ENCODE measurements at places on chromosomes 16 and 17.

- no peak for DNase-seq
Measured at GRCh38 chr17:40903129-40903847, 18.2 kb upstream of the KRT20 start.

DNA sequence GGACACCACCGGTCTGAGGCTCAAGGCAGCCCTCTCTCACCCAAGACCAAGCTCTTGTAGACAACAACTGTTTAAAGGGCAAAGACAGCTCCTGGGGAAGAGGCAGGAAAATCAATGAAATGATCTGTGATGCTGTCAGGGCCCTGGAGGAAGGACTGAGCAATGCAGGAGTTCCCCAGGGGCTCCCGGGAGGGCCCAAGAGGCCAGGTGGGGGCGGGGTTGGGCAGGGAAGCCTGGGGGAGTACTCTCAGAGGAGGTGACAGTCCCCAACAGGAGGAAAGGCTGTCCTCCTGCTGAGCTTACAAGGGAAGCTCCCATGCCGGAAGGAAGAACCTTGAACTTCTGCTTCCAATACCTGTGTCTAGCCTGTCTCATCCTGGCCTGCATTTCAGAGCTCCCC lies 8.3 kb upstream of the NOS2 start:
- DNase-seq: peak; percentile 14

- DNase-seq: peak; percentile 95
Measured at GRCh38 chr16:86554917-86555703, at the start of gene MTHFSD. MTHFSD (minus strand) TSS chr16:86555235; CDS start chr16:86555184, 51 bp downstream.

- DNase-seq: no peak
Measured at GRCh38 chr17:50064253-50065001, 8.5 kb downstream of the ITGA3 start.

GRCh38 chr16:80314042-80314441 lies 226.8 kb upstream of the DYNLRB2 start:
- no peak for DNase-seq

DNA sequence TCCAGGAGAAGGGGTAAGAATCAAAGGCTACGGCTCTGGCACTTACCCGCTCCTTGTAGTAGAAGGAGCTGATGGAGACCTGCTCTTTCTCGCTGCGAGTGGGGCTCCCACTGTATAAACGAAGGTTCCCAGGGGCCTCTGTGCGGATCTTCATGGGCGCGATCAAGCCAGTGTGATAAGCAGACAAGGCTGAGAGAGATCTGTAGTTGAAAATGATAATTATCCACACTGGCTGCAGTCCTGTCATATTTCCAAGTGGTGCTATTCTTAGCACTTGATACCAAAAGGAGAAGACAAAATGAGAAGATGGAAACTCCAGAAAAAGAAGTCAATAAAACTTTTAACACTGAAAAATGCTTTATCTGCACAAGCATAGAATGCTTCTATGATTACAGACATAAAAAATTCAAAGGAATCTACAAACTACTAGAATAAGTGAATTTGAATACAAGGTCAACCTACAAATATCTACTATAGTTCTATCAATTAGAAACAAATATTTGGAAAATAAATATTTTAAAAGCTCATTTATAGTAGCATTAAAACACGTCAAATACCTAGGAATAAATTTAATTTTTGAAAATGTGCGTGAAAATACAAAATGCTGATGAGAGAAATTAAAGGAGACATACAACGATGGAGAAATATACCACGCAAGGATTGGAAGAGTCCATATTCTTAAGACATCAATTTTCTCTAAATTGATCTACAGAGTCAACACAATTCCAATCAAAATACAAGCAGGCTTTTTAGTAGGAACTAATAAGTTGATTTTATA lies 80.8 kb downstream of the WDR59 start:
- no peak for DNase-seq

DNA sequence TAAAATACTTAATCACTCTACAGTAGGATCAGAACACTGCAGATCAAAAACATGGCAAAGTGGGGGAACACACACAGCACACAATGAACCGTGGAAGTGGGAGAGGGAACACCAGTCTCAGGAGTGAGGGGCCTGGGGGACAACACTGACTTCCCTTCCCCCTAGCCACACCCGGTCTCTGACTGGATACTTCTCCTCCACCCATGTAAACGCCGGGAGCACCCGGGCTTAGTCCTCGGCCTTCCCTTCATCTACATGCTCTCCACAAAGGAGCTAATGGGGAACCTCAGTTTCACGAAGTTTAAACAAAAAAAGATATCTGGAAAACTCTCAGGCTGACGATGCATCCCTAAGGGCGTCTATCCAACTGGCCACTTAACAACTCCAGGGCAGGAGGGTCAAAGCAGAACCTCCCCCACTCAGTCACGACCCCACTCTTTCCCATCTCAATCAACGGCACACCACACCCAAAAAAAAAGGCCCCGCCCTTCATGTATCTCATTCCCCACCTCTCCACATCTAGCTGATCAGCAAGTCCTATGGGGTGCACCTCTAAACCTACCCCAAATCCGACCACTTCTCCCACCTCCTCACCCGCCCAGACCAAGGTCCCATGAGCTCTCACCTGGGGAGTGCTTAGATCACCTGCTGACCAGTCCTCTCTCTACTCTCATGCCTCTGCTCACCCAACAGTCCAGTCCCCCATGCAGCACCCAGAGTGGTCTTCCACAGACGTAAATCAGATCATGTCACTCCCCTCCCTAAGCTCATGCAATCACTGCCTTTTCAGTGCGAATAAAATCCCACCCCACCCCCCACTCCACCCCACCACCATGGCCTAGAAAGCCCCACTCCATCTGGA lies 7.4 kb downstream of the ZDHHC7 start:
- no peak for DNase-seq

DNA sequence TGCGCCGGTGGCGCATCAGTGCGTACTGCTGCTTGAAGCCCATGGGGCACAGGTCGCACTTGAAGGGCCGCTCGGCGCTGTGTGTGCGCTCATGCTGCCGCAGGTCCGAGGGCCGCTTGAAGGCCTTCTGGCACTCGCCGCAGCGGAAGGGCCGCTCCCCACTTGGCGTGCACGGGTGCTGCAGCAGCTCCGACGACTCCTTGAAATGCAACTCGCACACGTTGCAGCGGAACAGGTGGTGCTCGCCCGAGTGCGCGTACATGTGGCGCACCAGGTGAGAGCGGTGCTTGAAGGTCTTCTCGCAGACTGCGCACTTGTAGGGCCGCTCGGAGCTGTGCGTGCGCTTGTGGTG lies 3.3 kb downstream of the ZNF319 start:
- DNase-seq: no peak

GRCh38 chr16:764184-764750 lies 3.7 kb downstream of the MSLN start:
- DNase-seq: no peak

DNA sequence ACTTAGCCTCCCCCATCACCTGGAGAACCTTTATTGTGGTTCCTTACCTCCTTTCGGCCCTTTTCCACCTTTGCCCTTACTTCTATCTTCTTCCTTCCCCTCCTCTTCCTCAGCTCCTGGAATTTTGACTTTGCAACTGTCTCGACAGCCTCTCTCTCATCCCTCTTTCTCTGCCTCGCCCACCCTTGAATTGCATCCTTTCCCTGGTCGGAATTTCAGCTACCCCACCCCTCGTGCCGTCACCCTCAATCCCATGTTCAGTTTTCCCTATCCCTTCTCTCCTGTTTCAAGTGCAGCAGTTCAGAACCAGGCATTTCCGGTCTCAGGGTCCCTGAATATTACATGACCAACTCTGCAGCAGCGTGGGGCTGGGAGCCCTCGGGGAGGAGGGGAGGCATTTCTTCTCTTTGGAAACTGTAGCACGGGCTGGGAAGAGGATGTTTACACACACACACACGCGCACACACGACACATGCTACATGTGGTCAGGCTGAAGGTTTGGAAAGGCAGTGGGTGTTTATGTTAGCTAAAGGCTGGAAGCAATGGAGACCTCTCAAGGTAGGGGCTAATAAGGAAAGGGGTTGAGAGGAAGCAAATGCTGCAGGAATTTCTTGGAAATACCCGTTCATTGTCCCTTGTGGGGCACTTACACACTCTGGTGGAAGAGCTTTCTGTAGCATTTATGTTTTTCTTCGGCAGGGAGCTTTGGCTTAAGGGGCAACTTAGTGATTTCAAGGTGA lies 971 bp downstream of the MINK1 start:
- peak; percentile 30 for DNase-seq

GRCh38 chr17:61816538-61816937 lies 46.8 kb downstream of the BRIP1 start:
- peak; percentile 55 for DNase-seq

GRCh38 chr16:4232541-4233386 lies 9.1 kb downstream of the SRL start:
- DNase-seq: no peak

- no peak for DNase-seq
Measured at GRCh38 chr17:38994026-38994425, 26.8 kb upstream of the FBXO47 start.

DNA sequence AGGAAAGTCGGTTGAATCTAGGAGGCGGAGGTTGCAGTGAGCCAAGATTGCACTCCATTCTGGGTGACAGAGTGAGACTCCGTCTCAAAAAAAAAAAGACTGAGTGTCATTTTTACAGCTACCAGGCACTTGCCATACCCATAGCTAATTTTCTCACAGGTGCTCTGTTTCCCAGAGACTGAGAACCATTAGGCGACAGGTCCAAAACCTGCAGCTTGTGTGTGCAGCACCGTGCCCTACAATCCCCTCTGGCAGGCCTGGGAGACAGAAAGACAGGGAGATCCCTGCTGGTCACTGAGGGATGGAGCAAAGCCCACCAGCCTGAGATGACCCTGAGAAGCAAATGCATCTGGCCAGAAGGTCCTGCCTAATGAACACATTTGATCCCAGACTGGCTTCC lies 2.7 kb downstream of the TFAP4 start:
- no peak for DNase-seq

- DNase-seq: no peak
Measured at GRCh38 chr16:79272141-79272577, 328.4 kb downstream of the MAF start.

DNA sequence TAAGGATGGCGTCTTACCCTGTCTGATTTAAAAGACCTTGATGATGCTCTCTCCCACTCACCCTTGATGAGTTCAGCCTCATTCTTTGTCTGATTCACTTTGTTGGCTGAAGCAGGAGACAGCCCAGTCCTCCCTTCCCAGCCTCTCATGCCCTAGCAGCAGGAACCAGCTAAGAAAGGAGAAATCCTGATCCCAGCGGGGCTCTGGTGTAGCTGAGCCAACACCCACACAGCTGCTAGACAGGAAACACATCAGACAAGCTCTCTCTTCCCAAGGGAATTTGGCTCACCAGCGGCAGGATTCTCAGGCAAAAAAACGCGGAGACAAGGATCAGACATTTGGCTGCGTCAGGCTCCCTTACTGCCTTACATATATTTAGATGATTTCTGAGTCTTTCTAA lies 211.5 kb downstream of the CDH11 start:
- DNase-seq: no peak

GRCh38 chr17:69625474-69625873 lies 211.0 kb downstream of the MAP2K6 start:
- no peak for DNase-seq

DNA sequence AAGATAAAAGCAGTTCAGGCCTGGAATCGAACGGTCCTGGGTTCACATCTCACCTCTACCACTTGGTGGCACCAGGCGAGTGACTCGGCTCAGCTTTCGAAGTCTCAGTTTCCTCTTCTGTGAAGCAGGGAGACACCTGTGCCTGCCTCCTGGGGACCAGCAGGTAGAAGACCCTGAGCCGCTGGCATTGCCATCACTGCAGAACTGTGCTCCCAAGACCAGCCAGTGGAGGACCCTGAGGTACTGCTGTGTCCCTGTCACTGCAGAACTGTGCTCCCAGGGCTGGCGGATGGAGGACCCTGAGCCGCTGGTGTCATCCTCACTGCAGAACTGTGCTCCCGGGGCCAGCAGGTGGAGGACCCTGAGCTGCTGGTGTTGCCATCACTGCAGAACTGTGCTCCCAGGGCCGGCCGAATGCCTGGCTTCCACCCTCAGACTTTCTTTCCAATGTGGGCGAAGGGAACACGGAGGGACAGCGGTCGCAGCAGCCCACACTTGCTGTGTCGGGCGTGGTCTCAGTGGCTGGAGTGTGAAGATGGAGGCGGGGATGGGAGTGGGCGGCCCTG lies 8.7 kb upstream of the SLC7A5 start:
- no peak for DNase-seq

DNA sequence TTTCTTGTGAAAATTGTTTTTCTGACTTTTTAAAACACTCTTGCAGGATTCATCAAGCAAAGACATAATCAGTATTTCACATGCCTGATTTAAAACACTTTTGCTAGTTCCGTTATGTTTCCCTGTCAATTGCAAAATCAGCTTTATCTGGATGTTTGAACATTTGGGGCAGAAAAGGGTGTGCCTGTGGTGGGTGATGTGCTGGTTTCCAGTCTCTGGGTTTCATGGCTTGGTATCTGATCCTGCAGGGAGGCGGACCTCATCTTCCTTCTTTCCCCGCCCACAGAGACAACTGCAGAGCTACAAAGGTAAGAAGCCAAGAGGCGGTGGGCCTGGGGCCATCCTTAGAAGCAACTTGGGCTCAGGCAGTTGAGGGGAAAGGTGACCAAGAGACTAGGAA lies 41.8 kb downstream of the NLRC5 start:
- no peak for DNase-seq

GRCh38 chr17:17513626-17514025 lies 17.4 kb upstream of the RASD1 start:
- no peak for DNase-seq

- DNase-seq: no peak
Measured at GRCh38 chr16:3938471-3938842, 57.9 kb upstream of the CREBBP start.

DNA sequence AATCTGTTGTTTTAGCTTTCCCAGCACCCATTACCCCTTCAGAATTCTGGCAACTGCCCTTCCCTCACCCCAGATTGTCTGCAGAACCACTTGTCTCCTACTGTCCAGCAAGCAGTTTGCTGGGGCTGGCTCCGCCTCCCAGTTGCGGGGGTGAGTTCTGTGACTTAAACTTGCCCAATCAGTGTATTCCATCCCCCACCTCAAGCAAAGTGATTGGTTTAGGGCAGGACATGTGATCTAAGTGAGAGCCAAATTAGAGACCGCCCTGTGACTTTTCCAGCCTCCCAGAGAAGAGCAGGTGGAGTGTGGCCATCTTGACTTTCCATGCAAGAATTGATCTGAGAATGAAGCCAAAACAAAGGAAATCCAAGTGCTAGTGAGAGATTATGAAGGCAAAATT lies 22.7 kb upstream of the SRCIN1 start:
- DNase-seq: no peak

All from B cell (primary cell).